ENCODE measurements at places on chromosomes 3 and 15.

GRCh38 chr3:13681931-13682330, 133.0 kb downstream of the FBLN2 start:
- no peak for DNase-seq

GRCh38 chr3:88779482-88779881, 327.9 kb upstream of the EPHA3 start:
- no peak for DNase-seq

DNA sequence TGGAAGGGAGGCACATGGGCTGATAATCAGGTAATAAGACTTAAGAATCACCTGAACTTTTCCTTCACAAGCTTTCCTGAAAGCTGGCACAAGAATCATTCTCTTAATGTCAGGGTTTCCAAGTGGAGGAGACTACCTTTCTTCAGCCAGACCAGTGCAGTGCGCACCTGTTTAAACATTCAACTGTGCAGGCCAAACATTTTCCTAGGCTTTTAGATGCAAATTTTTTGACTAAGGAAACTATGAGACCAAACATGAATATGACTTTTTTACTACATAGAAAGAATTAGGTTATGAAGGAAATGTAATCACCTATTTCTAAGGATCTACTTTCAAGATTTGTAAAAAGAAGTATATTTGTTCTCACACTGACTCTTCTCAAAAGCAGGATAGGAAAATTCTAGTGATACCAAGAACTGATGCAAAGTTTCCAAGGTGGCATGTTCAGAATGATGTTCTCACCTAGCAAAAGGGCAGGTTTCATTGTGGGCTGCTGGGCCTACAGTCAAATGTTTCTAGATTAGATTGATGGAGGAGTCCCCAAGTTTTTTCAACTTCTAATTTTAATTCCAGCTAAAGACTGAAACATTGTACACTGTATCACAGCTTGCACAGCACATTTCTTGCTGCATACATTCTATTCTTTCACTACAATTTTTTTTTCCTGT, 339.1 kb downstream of the TIGIT start:
- DNase-seq: no peak

DNA sequence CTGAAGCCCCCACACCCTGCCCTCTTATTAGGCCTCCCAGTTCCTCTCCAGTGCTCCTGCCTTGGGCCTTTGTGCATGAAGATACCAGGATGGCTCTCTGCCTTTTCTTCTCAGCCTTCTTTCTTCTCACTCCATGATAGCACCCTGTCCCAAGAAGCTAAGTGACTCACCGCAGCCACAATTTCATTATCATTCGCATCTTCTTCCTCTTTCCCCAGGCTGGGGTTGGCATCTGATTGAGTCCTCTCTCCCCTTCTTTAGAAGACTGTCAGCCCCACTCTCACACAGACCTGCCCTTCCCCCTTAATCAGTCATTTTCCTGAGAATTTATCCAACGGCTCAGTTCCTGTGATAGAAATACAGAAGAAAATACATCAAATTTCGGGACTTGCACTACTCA, 102.0 kb downstream of the STAC start:
- no peak for DNase-seq

- peak; percentile 52 for DNase-seq
Measured at GRCh38 chr3:128307029-128307633, 153.8 kb downstream of the EEFSEC start.

GRCh38 chr3:56375654-56376053, 92.6 kb downstream of the ERC2 start:
- DNase-seq: no peak

GRCh38 chr3:107685383-107685782, 162.6 kb downstream of the BBX start:
- no peak for DNase-seq

DNA sequence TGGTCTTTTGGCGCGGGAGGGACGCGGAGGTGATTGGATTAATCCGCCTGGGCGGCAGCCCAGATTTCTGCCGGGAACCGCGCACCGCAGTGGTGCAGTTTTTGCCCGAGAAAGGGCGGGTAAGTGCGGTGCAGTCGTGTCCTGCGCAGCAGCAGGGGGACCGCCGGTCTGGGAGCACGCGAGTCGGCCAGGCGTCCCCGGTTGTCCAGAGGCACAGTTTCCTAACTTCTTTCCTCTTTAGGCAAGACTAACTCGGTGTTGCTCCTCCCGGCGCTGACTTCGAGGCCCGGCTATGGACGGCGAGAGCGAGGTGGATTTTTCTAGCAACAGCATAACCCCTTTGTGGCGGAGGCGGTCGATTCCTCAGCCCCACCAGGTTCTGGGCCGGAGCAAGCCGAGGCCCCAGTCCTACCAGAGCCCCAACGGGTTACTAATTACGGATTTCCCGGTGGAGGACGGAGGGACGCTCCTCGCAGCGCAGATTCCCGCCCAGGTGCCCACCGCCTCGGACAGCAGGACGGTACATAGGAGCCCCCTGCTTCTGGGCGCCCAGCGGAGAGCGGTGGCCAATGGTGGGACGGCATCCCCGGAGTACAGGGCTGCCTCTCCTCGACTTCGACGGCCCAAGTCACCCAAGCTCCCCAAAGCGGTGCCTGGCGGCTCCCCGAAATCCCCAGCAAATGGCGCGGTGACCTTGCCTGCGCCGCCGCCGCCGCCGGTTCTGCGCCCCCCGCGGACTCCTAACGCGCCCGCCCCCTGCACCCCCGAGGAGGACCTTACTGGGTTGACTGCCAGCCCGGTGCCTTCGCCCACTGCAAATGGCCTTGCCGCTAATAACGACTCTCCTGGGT, 736 bp downstream of the ARHGEF26 start:
- DNase-seq: peak; percentile 60

- no peak for DNase-seq
Measured at GRCh38 chr3:17941766-17942165, 199.3 kb upstream of the TBC1D5 start.

DNA sequence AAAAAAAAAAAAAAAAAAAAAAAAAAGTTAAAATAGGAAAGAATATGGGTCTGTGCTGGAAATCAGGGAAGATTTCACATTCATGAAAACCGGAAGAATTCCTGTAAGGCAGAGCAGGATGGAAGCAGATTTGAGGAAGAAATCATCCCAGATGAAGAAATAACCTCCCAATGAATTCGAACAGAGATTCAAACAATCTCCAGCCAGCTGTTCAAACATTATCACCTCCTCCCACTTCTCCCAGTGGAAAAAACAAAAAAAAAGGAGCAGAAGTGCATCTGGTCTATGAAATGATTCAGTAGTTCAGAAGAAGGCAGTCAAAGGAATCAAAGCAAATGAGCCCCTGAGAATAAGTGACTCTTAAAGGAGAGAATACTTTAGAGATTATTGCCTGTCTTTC, 33.1 kb downstream of the CP start:
- no peak for DNase-seq

GRCh38 chr15:35182841-35183479, 97.9 kb upstream of the NANOGP8 start:
- DNase-seq: no peak

DNA sequence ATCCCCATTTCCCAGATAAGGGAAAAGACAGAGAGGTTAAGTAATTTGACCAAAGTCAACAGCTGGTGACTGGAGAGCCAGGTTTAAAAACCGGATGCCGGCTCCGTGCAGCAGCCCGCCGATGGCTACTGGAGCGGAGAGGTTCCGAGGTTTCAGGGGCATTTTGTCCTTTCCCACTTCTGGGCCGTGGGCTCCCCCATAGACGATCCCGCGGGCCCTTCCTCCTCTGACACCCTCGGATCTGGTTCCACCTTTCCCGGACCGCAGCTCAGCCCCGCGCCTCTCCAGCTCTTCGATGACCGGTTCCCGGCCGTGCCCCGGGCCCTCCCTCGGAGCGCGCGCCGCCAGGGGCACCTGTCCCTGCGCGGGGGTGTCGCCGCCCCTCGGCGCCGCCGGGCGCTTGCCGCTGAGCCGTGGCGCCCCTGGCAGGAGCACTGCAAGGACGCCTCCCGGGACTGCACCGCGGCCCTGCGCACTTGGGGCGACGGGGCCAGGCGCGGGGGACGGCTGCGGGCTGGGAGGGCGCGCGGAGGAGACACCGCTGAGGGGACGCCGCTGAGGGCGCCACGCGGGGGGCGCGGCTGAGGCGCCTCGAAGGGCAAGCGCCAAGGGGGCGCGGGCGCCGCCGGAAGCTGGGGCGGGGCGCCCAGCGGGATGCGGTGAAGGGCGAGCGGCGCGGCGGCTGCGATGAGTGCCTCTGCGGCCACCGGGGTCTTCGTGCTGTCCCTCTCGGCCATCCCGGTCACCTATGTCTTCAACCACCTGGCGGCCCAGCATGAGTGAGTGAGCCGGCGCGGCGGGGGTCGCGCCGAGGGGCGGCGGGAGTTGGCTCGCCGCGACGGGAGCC, at the start of gene TM6SF1:
Gene TM6SF1 (plus strand): TSS at position 652 of the 847 bp plus-strand sequence. CDS start 36 bp downstream, at position 688.
- no peak for DNase-seq

DNA sequence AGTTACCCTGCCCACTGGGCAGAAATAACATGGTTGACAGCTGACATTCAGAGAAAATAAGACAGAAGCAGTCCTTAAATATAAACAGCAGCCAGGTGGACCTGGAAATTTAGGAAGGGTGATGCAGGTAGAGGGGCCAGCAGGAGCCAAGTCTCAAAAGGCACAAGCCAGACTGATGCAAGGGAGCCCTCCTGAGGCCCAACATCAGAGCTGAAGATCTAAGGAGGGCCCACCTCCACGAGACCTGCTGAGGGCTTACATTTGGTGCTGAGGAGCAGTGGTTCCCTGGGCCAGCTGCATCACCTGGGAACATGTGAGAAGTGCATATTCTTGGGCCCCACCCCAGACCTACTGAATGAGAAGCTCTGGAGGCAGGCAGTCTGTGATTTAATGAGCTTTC, 105.5 kb upstream of the TRIM42 start:
- DNase-seq: no peak

DNA sequence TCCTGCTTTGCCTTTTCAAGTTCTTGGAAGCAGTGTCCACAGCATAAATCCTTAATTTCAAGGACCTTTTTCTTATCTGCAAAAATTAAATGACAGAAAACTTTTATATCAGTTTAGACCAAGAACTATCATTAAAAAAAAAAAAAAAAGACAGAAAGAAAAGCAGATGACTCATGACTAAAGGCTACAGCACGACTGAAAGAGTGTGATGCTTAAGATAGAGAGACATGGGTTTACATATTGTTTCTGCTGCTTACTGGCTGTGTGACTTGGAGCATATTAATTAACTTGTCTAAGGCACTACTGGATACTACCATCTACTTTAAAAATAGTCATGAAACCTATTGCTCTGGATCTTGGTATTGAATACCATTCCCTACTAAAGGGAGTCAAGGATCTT, 62.3 kb downstream of the CEP152 start:
- no peak for DNase-seq

DNA sequence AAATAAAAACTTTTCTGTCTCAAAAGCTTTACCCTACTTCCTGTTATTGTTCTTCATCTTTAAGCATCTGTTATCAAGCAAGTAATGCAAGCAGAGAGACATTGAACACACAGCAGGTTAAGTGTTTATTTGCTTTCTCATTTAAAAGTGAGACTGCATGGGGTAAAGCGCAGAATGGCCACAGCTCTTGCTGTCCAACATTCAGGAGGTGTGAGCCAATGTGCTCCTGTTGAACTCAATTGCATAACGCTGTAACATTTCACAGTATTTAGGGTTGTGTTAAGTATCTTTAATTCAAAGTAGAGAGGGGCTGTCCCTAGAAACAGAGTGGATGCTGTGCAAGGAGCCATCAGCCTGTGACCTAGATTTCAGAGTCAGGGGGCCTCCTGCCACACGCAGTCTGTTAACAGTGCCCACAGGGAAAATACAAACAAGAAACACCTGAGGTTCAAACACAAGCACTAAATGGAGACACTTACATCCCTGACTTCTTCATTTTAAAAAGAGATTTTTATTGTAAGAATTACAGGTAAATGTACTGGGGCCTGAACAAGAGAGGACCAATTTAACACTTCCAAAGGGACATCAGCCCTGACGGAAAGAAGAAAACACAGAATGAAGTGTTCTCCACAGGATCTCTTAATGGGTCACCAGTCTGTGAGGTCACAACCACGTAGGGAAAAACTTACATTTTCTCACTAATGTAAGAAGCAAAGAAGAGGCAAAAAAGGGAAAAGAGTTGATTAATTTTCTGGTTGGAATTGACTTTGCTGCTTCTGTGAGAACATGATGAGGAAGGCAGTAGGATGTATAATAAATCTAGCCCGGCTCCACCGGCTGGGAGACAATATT, 815.1 kb downstream of the VGLL3 start:
- DNase-seq: peak; percentile 4

DNA sequence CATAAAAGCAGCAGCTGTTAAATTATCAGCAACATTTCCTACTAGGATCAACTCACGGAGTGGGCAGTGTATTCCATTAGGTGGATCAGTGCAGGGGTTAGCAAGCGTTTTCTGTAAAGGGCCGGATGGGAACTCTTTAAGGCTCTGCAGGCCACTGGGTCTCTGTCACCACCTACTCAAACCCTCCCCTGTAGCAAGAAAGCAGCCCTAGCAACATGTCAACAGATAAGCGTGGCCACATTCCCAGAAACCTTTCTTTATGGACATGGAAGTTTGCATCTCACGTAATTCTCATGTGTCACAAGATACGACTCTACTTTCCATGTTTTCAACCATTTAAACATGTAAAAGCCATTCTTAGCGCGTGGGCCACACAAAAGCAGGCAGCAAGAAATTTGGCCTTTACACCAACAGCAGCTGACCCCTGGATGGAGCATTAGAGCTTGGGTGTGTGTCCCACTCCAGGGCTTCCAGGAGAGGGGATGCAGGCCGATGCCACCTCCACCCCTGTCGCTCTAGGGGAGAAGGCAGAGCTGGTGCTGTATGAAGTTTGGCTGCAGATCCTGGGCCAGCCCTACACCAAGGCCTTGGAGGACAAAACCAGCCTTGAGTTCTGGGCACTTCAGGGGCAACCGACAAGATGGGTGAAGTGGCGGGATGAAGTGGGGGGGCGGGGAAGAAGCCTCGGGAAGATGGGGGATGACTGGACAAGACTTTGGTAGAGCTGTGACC, 48.2 kb upstream of the CSPG4 start:
- no peak for DNase-seq

DNA sequence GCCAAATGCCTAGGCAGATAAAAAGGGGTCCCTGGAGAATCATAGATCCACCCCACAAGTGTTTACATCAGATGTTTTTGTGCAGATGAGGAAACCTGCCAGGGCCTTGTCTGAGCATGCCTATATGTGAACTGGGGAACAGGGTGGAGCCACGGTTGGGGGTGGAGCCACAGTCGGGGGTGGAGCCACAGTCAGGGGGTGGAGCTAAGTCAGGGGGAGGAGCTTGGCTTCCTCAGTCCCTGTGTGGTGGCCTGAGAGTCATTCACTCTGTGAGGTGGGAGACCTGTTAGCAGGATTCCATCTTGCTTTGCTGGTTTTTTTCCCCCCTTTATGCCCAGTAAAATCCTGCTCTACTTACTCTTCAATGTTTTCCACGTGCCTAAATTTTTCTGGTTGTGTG, 57.8 kb upstream of the TGFBR2 start:
- peak; percentile 23 for DNase-seq
